ENCODE measurements at places on chromosomes 1 and 21.

DNA sequence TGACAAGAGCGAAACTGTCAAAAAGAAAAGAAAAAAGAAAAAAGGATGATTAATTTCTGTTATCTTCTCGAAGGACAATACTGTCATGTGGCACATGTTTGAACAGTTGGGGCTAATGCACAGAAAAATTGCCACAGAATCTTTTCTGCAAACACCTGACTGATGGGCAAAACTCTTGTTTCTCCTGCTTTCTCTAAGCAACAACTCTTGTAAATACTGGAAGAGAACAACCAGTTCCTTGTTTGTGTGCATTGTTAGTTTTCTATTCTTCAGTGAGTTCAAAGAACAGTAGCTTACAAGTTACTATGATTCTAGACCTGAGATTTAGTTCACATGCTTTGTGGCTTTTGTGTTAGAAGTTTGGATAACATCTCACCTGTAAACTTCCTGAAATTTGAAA is 60.7 kb downstream of the CDC14A start:
- DNase-seq, result no peak

DNA sequence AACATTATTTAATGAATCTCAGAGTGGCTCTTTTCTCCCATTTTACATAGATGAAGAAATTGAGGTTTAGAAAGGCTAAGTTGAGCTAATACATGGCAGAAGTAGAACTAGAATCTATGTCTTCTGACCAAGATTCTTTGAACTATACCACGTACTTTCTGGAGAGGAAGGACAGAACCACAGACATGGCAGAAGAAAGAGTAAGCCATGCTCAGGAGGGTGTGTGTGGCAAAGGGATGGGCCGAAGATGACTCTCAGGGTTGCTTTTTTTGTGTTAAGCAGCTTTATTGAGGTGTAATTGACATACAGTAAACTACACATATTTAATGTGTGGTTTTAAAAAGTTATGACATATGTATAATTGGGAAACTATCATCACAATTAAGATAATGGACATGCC is 69.5 kb downstream of the PEX14 start:
- no peak for DNase-seq

GRCh38 chr1:115400891-115401290 is 62.8 kb upstream of the NGF start:
- no peak for DNase-seq

DNA sequence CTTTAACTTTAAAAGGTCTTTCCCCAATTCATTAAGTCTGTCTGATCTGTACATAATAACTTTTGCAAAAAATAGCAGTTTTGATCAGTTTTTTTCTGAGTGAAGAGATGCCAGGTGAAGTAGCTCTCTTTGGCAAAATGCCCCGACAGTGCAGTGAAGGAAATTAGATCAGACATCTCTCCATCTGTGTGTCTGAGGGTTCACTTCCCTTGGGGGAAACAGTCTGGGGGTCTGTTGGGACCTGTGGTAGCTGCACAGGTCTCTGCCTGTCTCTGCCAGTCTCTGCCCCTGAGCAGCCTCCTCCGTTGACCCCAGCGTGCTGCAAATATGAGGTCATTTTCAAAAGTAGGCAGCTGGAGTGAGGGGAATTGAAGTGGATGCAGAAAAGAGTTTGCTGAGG is 54.5 kb downstream of the TBCE start:
- DNase-seq, result no peak

DNA sequence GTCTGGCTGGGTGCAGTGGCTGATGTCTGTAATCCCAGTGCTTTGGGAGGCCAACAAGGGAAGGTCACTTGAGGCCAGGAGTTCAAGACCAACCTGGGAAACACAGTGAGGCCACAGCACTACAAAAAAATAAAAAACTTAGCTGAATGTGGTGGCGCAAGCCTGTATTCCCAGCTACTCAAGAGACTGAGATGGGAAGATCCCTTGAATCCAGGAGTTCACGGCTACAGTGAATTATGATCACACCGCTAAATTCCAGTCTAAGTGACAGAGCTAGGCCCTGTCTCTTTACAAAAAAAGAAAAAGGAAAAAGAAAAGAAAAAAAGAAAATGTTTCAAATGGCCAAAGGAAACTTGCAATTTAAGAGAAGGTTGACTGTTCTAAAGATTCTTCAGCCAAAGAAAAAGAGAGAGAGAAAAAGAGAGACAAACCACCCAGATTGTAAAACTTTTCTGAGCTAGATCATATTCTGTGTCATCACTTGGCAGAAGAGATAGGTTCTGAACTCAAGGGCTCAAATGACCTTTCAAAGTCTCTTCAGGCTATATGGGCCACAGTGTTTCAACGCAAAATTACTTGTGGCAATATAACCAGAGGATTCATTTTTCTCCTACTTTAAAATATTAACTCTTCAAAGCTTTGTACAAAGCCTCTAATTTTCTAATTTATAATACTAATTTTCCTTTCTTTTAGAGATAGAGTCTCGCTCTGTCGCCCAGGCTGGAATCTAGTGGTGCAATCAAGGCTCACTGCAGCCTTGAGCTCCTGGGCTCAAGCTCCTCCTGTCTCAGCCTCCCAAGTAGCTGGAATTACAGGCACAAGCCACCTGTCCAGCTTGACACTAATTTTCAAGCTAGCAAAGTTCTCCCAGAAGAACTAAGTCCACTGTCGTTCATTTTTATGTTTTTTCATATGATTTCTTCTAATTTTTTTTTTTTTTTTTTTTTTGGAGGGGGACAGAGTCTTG is 20.5 kb downstream of the ARID4B start:
- no peak for DNase-seq

DNA sequence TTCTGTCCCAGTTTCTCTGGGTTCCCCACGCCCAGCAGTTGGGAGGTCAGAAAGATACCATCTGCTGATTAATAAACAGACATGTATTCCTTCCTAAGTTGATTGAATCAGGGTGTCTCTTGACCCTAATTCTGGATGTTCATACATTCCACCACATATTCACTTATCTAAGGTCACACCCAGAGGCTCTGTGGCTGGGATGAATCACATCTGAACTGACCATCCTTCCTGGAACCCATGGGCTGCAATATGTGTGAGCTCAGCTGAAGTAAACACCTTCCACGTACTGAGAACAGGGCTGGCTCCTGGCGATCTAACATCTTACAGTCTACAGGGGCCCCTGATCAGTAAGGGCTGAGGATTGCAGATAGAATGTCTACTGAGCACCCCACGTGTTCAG is 20.5 kb upstream of the TRABD2B start:
- no peak for DNase-seq

DNA sequence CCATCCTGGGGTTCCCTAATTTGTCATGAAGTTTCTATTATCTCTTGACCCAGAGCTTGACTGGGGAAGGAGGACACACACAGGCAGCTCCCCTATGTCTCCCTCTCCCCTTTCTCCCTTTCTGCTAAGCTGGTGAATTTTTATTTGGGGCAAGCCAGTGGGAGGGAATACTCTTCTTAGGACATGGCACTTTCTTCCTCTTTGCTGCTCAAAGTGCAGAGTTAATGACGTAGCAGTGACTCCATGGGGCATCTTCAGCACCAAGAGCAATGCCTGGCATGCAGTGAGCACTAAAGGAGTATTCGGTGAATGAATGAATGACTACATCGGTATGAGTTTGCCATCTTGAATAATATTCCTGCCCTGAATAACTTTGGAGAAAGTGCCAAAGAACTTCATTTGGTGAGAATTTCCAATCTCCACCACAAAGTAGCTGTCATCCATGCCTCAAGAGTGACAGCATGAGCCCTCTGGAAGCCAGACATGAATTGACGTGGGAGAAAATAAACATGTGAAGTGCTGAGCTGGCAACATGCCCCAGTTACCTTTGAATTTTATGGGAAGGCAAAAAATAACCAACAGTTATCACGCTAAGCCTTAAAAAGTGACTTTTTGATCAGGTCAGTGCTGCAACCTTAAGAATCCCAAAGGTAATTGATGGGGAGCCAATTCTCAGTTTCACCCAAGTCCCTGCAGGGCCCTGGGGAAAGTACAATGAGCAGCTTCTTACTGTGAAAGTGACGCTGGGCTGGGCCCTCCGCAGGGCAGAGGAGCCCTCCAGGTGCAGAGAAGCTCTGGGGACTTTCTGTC is 22.1 kb upstream of the ATF3 start:
- no peak for DNase-seq

DNA sequence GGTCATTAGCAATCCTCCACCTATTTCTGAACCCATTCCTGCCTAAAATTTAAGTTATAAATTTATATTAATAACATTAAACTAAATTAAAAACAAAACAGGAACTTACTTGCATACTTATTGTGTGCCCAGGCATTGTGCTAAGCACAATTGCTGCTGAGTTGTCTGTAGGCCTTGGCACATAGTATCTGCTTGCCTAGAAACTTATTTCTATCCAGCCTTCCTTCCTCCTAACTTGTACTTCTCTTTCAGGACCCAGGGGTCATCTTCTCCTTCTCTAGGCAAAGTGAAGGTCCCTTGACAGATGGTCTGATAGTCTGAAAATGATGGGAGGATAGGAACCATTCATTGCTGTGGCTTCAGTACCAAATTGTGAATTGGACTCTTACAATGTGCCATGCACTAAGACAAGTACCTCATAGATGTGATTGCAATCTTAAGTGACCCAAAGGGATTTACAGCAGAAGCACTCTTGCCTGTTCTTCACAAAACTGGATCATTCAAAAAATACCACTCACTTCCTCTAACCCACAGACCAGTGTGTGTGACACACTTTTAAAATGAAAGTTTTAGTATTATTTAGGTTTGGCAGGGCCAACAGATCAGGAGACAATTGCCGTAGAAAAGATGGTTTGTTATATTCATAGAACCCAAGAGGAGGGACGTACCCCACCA is 10.3 kb upstream of the CD101 start:
- DNase-seq, result no peak

GRCh38 chr1:182015360-182015759 is 46.2 kb downstream of the ZNF648 start:
- no peak for DNase-seq

- DNase-seq, result no peak
Measured at GRCh38 chr21:37582590-37582989, 216.0 kb downstream of the DYRK1A start.

DNA sequence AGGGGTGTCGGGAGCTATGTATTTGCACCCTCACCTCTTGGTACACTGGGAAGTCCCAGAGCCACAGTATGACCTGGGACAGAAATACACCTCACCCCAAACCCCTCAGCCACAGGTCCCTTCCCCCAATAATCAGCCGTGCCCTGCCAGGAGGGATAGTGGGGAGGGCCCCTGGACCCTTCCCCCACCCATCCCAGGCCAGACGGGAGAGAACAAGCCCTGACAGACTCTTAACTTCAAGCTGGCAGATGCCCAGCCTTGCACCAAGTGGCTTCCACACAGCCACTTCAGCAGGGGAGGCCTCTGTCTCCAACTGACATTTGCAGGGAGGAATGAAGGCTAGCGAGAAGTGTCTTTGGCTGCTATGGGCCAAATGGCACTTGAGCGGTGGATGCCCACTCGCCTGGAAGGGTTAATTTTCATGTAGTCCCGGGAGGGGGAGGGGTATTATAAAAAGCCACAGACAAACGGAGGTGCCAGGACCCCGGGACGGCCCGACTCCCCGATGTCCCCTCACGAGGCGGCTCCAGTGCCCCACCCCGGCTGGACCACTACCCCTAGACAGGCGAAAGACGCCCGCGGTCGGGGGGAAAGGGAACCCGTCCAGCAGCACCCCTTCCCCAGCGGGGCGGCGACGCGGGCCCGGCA is 495 bp downstream of the SYNC start:
- no peak for DNase-seq

DNA sequence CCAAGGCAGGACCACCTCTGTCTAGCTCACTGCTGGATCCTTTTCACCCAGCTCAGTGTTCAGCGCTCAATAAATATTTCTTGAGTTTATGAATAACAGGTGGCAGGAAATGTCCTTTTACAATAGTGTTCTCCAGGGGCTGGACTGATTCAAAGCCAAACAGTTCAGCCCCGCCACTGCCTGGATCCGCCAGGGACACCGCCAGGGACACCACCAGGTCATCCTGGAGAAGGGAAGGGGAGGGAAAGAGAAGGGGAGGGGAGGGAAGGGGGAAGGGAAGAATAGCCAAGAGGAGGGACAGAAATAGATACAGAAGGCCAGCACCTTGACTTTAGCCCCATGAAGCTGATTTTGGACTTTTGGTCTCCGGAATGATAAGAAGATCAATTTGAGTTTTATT is 255.6 kb downstream of the GRIK3 start:
- no peak for DNase-seq

DNA sequence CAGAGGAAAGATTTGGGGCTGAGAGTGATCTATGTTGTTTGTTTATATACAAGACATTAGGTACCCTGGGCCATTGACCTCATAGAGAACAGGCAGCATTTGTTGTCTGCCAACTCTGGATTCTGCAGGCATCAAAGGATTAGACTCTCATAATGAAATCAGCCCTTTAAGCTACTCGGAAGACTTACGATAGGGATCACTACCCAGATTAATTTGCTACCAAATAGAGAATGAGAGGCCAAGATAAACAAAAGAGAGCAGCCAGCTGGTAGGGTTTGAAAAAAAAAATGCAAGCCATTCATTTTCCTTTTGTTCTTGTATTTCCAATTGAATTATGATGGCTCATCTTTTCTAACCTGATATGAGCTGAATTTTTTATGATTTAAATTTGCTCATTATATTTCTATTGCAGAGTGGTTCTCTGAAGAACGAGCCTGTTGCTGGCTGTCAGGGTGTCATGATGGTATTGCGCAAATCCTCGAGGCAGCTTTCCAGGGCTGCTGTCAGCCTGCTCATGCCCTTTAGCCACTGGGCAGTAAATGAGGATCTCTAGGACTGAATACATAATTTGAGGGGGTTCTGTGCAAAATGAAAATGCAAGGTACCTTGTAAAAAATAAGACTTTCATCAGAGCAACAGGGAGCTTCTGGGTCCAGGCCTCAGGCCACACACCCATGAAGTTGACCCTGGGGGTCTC is 116.4 kb upstream of the KCNJ15 start:
- DNase-seq, result no peak

DNA sequence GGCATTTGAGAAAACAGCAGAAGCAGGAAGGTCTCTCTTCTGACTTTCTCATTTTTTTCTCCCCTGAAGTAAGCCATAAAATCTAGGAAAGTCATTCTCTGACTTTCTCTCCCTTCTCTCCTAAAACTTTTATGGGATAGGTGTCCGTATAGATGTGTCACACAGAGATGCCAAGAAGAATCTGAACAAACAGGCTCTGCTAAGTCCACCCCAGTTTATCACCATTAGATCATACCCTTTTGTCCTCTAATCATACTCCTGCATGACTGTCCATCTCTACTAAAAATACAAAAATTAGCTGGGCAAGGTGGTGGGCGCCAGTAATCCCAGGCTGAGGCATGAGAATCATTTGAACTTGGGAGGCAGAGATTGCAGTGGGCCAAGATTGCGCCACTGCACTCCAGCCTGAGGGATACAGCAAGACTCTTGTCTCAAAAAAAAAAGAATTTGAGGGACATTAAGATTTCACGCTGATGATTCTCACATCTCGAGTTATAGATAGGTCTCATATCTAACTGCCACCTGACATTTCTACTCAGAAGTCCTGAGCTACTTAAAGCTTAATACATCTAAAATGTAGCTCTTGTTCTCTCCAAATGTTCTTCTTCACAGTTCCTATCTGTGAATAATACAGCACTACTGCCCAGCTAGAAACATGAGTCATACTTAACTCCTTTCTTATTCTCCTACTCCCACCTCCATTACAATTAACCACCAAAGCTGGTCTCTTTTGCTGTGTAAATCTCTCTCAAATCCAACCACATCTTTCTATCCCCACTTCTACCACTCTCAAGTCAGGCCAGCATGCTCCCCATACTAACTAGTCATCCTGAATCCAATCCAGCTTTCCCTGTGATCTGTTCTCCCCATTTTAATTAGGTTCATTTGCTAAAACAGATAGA is 47.7 kb downstream of the ZNF644 start:
- DNase-seq, result no peak

Measured in activated CD8-positive, alpha-beta memory T cell treated with anti-CD3 and anti-CD28 coated beads for 4 hours (primary cell).